Glutamatergic neuron (in vitro differentiated cells): ENCODE measurements at places on chromosomes 6 and 20. TPM values are rescaled to one million over a fixed set of nuclear protein-coding genes. Genes with fewer than 3 reads are reported as not detected.

- no peak for DNase-seq
These were observed 526.7 kb downstream of the EPHA7 start for GRCh38 chr6:92892626-92893170.

DNA sequence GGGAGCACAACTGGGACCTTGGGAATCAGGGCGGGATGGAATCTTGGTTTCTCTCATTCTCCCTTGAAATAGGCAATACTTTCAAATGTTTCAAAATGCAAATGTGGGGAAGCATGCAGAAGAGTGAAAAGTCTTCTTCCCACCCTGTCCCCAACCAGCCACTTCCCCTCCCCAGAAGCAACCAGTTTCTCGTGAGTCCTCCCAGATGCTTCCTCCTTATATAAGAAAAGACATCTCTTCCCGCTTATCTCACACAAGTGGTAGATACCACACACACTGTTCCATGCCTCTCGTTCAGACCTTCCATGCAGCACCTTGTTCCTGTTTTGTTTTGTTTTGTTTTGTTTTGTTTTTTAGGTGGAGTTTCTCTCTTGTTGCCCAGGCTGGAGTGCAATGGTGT lies 25.1 kb downstream of the HCK start:
- no peak for DNase-seq

CALHM6 gene
- not detected for total RNA-seq

DLK2 gene
- total RNA-seq = 2.2 TPM

HLA-DOB gene
- not detected for total RNA-seq
